Bone marrow (tissue), 2 donors: ENCODE measurements at places on chromosomes 3 and 15.

DNA sequence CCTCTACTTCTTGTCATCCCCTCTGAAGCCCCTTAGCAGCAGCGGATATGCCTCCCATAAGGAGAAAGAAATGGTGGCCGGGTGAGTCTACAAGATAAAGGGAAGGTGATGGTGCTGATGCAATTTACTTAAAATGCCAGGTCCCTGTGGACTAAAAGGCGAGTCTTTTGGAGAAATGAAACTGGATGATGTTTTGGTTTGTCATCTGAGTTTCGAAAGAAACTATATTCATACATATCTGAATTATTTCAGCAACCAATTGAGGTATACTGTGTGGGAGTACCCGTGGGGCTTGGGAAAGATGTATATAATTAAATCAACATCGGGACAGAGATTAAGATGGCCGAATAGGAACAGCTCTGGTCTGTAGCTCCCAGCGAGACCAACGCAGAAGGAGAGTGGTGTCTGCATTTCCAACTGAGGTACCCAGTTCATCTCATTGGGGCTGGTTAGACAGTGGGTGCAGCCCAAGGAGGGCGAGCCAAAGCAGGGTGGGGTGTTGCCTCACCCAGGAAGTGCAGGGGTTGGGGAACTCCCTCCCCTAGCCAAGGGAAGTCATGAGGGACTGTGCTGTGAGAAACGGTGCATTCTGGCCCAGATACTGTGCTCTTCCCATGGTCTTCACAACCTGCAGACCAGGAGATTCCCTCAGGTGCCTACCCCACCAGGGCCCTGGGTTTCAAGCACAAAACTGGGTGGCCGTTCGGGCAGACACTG, 210.6 kb upstream of the CHRM5 start:
- DNase-seq, result no peak

GRCh38 chr3:183924543-183924942, 39.9 kb upstream of the PARL start:
- DNase-seq, result no peak

- no peak for DNase-seq
These were observed 563.1 kb downstream of the GRM7 start for GRCh38 chr3:7423995-7424394.

- no peak for DNase-seq
These were observed 156.1 kb downstream of the ROBO2 start for GRCh38 chr3:77195766-77196545.

GRCh38 chr3:195773956-195774537, 37.7 kb downstream of the MUC4 start:
- no peak for DNase-seq

DNA sequence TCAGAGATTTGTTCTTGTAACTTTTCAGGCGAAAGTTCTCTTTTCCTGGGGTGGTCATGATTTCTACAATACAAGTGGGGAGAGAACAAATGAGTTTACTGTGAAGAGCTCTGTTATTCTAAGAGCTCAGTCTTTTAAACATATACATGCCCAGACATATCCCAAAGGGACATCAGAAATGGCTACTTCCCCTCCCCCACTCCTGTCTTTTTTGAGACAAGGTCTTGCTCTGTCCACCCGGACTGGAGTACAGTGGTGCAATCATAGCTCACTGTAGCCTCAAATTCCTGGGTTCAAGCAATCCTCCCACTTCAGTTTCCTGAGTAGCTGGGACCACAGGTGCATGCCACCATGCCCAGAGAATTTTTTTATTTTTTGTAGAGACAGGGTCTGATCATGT, 18.2 kb downstream of the KPNA1 start:
- no peak for DNase-seq

GRCh38 chr15:62058327-62059028, 1.8 kb downstream of the VPS13C start:
- DNase-seq, result no peak

- DNase-seq, result no peak
These were observed 18.3 kb downstream of the FBXO22 start for GRCh38 chr15:75921732-75922703.

GRCh38 chr3:101802179-101802578, 23.2 kb downstream of the NXPE3 start:
- DNase-seq, result no peak

DNA sequence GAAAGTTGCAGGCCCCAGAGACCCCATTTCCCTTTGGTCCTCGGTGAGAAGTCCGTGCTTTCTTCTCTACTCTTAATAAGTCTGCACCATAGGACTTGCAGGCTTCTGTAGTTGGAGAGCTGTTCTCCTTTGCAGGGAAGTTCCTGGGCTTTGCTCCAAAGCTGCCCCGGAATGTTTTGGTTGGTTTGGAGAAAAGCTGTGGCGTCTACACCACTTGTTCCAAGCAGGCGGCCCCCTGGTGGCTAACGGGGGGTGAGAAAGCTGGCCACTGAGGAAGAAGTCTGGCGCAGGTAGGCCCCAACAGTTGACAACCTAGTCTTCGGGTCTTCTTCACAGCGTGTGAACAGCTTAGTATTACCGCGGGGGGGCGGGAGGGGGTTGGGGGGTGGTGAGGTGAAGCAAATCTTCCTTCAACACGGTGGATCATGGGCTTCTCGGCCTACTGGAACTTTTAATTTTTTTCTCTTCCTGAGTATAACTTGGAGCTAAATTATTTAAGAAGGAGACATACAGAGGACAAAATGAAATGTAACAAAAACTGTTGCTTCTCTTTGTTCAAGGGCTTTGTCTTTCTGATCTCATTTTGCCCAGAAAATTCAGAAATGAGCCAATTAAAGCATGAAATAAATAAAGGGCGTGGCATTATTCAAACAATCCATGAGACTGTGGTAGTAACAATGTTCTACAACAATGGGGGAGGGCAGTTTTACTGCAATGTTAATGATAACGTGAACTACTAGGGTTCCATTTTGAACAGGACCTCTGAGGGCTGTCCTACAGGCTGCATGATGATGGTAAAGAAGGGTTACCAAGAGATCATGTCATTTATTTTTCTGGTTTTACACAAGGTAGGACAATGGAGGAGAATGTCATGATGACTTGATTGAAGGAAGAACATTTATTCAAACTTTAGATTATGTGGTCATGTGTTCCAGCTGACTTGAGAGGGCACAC, 2.2 kb upstream of the THRB start:
- DNase-seq, result no peak

DNA sequence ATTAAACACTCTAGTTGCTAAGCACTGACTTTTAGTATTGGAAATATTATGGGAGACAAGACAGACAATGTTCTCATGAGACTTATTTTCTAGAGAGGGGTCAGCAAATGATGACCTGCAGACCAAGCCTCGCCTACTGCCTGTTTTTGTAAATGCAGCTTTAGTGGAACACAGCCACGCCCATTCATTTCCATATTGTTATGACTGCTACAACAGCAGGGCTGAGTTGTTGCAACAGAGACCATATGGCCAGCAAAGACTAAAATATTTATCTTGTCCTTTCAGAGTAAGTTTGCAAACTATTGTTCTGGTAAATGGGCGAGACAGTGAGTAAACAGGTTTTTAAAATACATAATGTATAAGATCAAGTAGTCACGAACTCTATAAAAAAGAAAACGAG, 570.2 kb downstream of the NTRK3 start:
- DNase-seq, result no peak

DNA sequence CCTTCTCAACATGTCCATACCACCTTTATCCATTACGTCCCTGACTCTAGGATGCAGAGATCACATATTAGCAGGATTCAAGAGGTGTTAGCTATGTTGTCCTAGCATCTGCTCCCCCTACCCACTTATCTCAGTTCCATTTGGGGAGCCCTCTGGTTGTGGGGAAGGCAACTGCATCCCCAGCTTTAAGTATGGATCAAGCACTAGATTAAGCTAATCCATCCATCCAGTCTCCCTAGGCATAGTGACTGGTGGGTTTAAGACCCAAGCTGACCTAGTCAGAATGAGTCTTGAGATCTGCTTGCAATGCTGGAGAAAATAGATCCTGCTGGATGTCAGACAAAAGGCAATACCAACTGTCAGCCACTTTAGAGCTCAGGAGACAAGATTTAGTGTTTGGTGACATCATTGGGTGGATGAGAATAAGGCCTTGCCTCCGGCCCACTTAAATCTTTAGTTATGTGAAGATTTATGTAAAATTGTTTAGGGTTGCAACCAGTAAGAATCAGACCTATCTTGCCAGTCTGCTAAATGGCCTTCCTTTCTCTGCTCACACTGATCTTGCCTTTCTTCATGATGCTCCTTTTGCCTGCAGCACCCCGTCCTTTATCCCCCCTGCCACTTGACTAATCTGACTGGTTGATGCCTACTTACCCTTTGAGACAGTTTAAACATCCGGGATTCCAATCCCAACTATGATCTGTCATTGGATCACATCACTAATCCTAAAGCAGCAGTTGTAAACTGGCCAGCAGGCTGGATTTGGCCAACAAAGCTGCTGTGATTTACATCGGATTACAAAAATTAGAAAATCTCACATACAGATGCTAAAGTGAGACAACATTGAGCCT, 2.1 kb upstream of the ISY1 start:
- no peak for DNase-seq

GRCh38 chr3:109137761-109138160, 1.2 kb downstream of the C3orf85 start:
- DNase-seq, result no peak

DNA sequence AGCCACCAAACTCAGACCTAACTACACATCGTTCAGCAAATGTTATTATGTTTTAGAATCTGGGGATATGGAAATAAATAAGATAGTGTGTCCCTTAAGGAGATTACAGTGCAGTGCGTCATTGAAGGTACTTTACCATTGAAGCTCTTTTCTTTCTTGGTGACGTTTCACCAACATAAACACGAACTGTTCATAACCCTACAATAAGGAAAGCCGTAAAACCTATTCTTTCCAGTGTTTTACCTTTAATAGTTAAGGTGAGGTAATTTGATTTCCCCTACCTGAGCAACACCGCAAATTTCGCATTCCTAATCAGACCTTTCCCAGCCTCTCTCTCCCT, 826 bp downstream of the CCDC66 start:
- DNase-seq, result no peak

GRCh38 chr3:102450976-102451375, 16.2 kb downstream of the ZPLD1 start:
- no peak for DNase-seq
